ENCODE measurements at places on chromosomes 16 and 17.

DNA sequence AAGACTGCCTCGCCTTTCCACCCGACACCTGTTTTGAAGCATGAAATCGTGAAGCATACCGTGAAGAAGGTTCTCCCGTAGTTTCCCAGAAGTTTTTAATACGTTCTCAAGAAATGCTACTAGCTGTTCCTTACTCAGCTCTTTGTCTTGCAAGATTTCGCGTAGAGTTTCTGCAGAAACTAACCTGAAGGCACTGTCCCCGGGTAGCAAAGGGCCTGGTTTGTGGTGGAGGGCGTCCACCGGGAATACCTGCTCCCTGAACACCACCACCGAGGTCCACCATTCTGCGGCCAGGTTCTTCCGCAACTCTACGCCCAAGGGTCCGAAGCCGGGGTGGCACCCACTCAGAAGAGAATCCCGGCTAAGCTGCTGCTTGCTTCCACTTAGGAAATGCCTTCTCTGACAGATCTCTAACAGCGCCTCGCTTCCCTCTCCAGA is 487 bp downstream of the POLG2 start:
- no peak for DNase-seq

DNA sequence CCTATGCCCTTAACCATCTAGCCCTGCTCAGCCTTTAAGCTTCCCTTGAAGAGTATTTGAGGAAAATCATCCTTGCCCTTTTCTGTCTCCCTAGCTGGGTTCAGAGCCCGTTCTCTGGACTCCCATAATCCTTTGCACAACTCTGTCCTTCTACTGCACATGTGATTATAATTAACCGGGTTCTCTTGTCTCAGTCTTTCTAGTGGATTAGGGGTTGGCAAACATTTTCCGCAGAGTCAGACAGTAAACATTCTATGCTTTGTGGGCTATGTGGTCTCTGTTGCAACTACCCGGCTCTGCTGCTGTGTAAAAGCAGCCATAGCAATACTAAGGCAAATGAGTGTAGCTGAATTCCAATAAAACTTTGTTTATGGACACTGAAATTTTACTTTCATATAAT is 80.0 kb downstream of the CDRT15 start:
- no peak for DNase-seq

DNA sequence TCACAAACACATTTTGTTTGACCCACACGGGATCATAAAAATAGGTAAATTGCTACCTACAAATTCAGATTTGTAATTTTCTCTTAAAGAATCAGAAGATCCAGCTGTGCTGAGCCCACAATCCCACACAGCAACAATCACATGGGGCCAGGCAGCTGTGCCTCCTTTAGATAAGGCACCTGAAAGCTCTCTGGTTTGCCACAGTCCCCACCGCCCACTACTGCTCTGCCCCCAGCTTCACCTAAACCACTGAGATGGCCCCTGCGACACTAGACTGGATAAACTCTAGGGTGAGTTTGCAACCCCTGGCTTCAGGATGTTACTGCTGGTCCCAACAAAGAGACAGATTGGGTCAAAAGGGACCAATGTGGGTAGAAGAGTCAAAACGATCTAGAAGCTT is 96.8 kb downstream of the GSG1L start:
- DNase-seq = no peak

DNA sequence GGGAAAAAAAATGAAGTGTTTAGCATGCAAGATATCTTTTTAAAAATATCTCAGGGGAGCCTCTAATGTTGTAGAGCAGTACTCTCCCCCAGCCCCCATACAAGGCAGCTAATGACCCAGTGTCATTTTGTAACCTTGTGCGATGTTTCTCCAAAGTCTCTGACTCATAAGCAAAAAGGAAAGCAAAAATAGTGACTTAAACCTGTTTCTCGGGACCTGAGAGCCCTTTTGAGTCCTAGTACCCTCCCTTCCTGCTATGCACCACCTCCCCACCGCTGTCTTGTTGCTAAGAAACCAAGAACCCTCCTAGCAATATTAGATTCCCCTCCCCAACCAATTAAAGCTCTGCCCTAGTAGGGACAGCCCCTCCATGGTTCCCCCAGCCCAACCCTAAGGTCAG is 2.8 kb downstream of the MYCBPAP start:
- no peak for DNase-seq

DNA sequence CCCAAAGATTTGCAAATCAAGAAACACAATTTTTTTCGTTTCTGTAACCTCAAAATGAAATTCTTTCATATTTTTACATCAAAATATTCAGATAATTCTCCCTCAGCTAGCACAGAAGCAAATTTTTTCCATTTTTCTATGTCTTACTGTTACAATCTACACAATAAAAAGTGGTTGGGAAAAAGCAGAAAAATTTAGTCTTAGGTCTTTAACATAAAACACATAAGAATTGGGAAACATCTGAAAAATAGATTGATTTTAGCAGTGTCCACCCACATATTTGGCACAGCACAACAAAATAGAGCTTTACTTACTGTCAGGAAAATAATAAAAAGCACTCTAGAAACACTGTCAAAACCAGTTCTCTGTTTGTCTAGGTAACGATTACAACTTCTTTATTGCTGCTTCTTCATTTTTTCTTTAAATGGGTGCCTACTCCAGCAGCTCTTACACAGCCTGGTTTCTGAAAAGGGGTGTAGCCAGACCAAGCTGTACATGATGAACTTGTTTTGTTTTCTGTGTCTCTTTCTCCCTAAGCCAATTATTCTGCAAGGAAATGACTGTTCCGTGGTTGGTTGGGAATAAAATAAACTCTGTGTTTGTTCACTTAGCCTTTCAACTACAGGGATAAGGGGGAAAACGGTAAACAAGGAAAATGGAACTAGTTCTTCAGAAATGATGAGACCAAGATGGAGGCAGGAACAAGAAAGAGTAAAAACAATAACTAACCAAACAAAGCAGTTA is at the start of gene ABCA6:
TSS of gene ABCA6 (minus strand) at position 465 of the 744 bp plus-strand sequence. CDS start 1,192 bp downstream, outside the sequence.
- DNase-seq = no peak

DNA sequence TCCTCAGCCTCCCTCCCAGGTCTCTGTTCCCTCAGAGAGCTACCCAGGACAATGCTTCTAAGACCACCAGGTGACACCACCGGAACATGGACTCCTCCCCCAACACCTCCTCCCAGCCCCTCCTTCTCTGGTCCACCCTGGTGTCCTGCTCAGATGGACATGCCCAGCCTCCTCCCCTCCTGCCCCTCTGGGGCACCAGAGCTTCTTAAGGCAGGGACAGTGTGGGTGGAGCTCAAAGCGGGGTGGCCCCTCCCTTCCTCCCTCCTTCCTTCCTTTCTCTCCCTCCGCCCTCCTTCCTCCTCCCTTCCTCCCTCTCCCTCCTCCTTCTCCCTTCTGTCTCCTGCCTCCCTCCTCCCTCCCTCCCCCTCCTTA is 22.7 kb downstream of the TRPV3 start:
- DNase-seq = no peak

DNA sequence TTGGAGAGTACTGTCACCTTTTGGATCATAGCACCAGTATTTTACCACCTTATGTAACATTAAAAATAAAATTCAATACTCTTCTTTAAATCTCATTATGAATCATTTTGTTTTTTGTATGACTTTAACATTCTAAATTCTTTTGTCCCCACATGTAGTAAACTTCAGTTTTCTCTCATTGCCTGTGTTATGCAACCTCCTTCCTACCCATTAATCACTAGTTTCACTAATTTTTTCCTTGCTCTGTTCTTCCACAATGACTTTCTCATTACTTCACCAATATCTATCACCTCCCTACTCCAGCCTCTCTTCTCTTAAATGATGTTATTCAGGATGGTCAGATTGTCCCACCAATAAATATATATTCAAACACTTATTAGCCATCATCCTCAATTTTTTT is 68.7 kb downstream of the TTC19 start:
- DNase-seq = no peak

DNA sequence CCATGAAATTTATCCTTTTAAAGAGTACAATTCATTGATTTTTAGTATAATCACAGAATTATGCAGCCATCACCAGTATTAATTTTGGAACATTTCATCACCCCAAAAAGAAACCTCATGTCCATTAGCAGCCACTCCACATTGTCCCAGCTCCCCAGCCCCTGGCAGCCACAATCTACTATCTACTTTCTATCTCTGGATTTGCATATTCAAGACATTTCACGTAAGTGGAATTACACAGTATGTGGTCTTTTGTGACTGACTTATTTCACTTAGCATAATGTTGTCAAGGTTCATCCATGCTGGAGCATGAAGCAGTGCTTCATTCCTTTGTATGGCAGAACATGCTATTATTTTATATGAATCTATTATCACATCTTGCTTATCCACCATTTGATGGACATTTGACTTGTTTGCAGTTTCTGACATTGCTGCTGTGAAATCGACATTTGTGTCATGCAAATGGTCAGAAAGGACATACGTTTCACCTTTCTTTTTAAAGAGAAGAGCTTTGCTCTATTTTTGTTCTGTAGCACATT is 10.7 kb downstream of the METTL9 start:
- no peak for DNase-seq

- no peak for DNase-seq
Observed at GRCh38 chr17:4837471-4838308, 4.5 kb downstream of the MINK1 start.

GRCh38 chr16:46918905-46919792 is 35.0 kb downstream of the GPT2 start:
- DNase-seq = peak; percentile 85

GRCh38 chr16:84045001-84045817 is 2.6 kb upstream of the SLC38A8 start:
- no peak for DNase-seq

- no peak for DNase-seq
Observed at GRCh38 chr17:4987767-4988567, 492 bp upstream of the CAMTA2 start.

DNA sequence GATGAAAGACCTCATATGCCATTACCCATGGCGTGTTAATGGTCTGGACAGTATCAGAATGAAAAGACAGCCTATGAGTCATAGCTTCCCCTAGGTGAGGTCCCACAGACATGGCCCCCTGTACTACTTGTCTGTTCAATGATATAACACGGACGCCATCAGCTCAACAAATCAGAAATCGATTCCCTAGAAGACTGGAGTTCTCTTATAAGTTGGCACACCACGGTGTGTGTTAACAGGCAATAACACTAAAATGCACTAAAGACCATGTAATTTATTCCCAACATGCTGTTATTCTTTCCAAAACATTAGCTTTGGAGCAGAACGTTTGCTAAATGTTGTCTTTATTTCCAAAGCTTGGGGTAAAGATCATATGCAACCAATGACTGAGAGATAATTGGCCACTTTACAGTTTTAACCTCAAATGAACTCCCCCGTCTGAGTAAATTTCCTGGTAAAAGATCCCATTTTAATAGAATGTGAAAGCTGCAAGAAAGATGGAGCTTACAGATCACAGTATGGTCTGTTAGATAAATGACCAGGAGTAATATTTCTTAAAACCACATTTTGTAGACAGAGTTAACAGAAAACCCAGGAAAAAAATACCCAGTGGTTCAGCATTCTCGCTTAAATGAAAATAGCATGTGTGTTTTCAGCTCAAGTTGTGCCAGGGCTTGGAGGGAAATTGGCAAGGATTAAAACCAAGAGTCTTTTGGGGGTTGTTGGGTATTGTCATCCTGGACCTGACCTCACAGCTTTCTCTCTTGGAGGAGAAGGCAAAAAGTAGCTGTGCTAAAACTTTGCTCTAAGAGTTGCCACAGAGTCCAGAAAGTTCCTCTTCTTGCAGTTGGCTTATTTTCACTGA is 65.9 kb downstream of the PCTP start:
- no peak for DNase-seq

- DNase-seq = no peak
Observed at GRCh38 chr16:67391424-67392300, 1.6 kb downstream of the TPPP3 start.

DNA sequence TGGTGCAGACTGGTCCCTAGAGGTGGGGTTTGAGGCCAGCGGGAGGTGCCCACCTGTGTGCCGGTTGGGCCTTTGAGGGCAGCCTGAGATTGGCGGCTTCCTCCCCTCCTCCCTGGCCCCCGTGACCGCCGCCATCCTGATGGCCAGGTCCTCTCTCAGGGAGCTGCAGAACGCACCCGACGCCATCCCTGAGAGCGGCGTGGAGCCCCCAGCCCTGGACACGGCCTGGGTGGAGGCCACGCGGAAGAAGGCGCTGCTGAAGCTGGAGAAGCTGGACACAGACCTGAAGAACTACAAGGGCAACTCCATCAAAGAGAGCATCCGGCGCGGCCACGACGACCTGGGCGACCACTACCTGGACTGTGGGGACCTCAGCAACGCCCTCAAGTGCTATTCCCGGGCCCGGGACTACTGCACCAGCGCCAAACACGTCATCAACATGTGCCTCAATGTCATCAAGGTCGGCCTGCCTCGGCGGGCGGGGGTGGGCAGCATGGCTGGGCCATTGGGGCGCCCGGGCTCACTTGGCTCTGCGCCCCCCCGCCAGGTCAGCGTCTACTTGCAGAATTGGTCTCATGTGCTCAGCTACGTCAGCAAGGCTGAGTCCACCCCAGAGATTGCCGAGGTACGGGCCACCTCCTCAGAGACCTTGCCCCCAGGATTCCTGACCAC is 2.8 kb downstream of the GPS1 start:
- DNase-seq = no peak

DNA sequence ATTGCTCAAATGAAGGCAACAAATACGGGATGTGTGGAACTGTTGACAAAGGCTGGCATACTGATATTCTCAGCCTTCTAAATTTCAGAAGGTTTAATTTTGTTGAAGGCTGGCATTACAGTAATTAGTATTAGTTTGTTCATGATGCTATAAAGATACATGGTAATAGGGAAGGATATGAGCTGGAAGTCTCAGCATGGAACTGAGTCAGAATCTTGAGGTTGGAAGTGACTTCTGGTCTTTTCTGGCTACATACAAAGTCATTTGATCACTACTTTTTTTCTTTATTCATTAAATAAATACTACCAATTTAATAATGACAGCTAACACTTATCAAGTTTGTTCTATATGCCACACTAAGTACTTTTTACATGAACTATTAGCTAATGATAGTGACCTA is 22.6 kb downstream of the RABEP1 start:
- no peak for DNase-seq

GRCh38 chr17:67982034-67982640 is 14.1 kb downstream of the C17orf58 start:
- no peak for DNase-seq

GRCh38 chr17:56599566-56599965 is 6.1 kb downstream of the NOG start:
- no peak for DNase-seq

Measured in NCI-H510A (cell line).